ENCODE measurements at places on chromosomes 11 and 22.

- peak; percentile 58 for DNase-seq
Measured at GRCh38 chr22:39290724-39291161, 28.7 kb downstream of the RPL3 start.

- no peak for DNase-seq
Measured at GRCh38 chr22:19168088-19168890, 10.2 kb downstream of the SLC25A1 start.

DNA sequence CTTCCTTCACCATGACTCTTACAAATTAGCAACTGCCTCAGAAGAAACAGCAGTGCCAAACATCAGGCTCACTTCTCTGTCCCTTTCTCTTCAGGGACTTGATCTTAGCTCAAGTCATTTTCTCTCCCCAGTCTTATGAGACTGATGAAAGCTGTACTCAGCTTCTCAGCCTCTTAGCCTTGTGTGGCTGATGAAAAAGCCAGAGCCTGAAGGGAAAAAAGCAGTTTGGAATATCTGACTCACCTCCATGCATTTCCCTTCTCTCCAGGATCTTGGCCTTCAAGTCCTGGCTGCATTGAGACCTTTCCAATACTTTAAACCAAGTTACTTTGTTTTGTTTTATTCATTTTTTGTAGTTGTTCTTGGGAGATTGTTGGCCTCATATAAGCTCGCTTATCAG lies 195.9 kb downstream of the SPON1 start:
- DNase-seq: no peak

DNA sequence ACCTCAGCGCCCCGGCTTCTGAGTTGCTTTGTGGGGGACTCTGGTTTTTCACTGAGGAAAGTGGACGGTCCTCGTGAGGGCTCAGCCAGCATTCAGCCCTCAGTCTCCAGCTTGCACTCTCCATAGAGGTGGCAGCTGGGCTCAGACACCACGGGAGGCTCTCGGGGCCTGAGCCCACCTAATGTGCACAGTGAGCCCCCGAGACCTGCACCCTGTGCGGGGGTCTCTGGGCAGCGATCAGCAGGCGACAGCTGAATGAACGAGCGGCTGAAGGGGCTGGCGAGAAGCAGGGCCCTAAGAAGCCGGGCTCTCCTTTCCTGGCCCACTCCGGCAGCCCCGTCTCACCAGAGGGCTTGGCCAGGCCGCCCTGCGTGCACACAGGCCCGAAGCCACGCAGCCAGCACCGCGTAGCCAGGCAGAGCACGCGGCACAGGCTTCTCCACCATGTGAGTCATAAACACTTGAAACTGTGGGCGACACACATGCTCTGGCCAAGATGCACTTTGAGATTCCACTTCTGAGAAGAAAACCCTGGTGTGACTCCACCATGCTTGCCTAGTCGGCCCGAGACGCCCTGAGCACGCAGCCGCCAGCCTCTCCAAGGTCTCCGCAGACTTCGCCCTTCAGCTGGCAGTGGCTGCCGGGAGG lies 28.0 kb downstream of the TOLLIP start:
- no peak for DNase-seq

DNA sequence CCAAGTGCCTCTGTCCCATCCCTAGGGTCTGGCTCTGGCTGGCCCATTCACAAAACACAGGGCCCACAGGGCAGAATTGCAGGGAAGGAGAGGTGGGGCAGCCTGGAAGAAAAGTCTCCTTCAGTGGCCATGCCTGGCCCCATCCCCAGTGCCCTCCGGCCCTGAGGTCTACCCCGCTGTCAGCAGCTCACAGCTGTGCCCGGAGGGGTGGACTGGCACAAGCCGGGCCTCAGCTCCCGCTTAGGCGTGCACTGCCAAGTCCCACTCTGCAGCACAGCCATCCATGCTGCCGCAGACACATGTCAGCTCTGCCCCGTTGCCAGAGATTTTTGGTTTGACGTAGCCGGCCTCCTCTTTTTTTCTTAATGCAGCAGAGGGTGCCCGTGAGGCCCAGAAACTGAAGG lies 3.9 kb upstream of the SCN2B start:
- DNase-seq: peak; percentile 42
